ENCODE measurements at places on chromosomes 1 and 21.

GRCh38 chr21:17598437-17598836 lies 14.3 kb downstream of the BTG3 start:
- no peak for DNase-seq

GRCh38 chr1:223716302-223716862 lies 4.0 kb downstream of the CAPN2 start:
- peak; percentile 46 for DNase-seq

GRCh38 chr1:90580176-90580575 lies 136.9 kb downstream of the BARHL2 start:
- no peak for DNase-seq

GRCh38 chr1:230141021-230141648 lies 74.1 kb downstream of the GALNT2 start:
- DNase-seq = no peak

DNA sequence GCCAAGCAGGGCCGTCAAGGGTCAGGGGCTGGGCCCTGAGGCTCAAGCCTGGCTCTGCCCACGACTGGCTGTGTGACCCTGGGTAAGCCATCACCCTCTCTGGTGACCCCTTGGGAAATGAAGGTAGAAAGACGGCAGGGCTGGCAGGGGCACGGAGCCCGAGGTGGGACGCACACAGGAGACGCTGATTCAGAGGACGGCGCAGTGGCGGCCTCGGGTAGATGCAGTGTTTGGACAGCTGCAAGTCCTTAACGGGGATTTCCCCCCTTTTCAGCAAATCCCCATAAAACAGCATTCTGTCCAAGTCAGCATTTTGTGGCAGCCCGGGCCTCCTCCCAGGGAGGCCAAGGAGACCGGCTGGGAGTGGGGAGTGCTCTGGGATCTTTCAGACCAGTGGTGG lies 16.7 kb downstream of the COL8A2 start:
- DNase-seq = no peak

DNA sequence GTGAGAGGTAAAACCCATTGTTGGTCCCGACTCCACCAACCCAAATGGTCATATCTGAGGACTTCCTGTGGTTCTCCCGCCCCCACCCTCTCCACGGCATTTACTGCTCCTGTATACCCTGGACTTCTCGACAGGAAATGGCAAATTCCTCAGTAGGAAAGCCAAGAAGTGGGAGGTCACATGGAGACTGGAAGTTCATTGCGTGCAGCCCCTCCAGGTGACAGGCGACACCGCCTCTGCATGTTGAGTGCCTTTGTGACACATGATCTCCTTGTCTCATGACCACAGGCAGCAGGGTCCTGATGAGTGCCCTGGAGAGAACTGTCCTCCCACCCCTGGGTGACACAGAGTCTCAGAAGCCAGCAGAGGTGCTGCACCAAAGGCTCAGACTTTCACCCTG lies 24.2 kb downstream of the ERG start:
- DNase-seq = no peak

GRCh38 chr1:92481971-92482664 lies 4.6 kb downstream of the GFI1 start:
- no peak for DNase-seq

GRCh38 chr1:214573386-214574318 lies 22.2 kb upstream of the PTPN14 start:
- DNase-seq = no peak

GRCh38 chr1:29706936-29707335 lies 470.6 kb downstream of the PTPRU start:
- DNase-seq = no peak

- no peak for DNase-seq
Observed at GRCh38 chr1:105419030-105419429, 1637.4 kb upstream of the PRMT6 start.

- no peak for DNase-seq
Observed at GRCh38 chr1:54931275-54931840, 44.4 kb upstream of the DHCR24 start.

DNA sequence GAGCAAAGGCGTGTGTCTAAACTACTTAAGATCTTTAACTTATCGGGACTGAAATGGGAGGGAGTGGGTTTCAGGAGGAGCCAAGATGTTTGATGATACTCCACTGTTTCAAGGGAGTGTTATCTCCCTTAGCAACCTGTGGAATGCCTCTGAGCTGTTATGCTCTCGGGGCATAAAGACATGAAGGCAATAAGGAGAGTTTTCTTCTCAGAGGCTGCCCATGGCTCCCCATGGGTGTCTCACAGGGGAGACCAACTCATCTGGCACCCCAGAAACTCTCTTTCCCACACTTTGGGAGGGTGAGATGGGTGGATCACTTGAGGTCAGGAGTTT lies 130.0 kb downstream of the LIPI start:
- no peak for DNase-seq

DNA sequence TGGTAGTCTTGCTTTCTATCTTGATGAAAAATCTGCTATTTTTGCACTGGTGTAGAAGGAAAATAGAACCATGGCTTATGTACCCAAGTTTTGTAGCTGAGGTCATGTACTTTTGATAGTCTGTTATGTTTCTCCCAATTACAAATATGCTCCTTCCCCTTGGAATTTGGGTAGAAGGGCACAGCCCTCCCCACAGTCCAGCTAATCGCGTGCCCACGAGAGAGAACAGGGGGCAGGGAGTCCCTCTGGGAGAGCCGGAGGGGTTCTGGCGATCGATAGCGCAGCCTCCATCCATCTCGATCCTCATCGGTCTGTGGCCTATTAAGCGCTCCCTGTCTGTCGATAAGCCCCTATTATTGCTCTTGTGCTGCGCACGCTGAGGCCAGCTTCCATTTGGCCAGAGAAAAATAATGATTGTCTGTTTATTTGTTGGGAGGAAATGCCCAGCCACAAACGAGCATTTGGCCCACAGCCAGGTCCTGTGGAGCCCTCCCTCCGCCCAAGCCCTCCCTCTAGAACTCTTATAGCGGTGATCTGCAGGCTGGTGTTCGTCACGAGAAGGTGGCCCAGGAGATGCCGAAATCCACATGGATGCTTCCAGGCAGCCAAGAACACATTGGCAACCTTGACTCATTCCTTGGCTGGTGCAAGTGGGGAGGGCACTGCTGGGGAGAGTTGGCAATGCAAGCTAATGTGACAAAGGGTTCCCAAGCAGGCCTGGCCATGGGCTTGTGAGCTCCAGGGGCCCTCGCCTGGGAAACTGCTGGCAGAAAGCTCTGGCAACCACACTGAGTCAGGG lies 134.7 kb upstream of the TNR start:
- no peak for DNase-seq

DNA sequence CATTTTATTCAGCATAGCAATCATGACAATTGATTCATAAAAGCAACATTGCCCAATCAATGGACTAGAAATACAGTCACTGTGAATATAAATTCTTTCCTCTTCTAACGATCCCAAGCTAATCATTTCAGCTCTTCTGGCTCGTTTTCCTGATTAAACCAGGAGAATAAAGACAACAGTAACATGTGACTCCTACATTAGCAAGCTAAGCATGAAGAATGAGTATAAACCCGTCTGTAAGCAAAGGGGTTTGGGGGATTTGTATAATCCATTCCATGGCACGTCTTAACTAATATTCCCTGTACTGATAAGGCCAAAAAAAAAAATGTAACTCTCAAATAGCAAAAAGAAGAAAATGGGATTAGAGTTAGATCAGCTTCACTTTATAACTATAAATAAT lies 21.6 kb downstream of the IRF2BP2 start:
- no peak for DNase-seq

DNA sequence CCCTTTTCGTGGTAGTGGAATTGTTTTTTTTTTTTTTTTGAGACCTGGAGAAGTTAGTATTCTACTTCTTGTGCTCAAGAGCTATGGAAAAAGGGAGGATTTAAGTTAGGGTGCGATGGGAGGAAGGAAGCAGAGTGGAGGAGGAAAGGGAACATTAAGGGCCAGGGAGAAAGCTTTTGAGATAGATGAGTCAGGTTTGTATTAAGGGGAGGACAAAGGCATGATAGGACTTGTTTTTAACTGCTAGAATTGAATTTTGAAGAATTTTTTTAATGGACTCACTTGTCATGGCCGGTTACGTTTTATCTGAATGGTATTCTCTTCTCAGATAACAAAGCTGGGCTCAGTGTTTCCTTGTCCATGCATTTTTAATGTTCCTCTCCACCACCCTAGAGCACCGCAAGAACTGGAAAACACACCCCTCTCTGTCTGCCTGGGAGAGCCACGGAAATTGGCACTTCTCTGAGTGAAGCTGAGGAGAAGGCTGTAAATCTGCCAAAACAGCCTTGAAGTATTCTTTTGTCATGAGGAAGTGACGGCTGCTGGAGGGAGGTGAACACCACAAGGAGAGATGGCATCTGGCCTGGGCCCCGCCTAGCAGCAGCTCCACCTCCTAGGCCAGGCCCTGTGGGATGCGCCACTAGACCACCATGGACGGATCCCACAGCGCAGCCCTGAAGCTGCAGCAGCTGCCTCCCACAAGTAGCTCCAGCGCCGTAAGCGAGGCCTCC lies 3.5 kb downstream of the NIPAL3 start:
- DNase-seq = no peak

DNA sequence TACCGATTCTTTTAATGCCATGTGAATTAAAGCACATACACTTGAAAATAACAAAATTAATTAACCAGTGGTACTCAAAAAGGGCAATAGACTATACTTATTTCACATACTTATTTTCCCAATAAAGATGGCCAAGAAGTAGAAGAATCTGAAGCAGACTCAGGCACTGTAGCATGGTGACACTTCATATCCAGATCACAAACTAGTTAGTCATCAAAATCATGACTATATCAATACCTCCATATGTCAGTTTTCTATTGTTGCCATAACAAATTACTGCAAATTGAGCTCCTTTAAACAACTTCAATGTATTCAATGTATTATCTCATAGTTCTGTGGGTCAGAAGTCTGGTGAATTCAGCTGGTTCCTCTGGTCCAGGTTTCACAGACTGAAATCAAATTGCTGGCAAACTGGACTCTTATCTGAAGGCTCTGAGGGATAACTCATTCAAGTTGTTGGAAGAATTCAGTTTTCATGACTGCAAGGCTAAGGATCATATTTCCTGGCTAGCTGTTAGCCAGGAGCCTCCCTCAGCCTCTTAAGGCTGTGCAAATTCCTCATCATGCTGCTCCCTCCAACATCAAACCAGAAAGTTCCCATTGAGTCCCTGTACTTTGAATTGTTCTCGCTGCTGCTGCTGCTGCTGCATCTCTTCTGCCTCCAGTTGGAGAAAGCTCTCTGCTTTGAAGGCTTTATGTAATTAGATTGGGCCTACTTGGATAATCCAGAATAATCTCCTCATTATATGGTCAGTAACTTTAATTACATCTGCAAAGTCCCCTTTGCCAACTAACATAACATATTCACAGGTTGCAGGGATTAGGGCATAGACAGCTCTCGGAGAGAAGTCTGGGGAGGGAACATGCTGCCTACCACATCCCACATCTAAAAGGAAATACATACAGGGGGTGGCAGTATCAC lies 91.5 kb downstream of the MRPL39 start:
- DNase-seq = no peak

DNA sequence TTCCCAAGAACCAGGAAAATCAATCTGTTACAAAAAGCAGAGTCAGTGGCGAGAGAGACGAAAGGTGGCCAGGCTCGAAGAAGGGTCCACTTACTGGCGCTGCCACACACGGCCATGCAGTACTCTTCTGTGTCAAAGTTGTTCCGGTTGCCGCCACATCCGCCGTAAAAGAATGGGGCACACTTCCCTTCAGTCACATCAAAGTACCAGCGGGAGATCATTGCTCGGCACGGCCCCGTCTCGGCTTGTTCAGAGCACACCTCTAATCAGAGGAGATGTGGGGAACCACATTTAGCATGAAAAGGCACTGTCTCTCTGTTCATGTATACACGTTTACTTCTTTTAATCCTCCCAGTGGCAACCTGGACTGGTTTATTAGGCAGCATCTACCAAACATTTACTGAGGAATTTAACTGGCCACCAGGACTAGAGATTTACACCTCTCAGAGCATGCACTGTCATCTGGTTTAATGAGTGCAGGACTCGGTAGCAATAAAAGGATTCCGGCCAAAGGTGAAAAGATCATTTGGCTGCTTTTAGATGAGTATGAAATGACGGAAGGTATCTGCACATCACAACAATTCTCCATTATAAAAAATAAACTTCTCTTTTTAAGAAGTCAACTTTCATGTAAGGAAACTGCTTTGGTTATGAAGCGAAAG lies 170.5 kb downstream of the APP start:
- DNase-seq = no peak

DNA sequence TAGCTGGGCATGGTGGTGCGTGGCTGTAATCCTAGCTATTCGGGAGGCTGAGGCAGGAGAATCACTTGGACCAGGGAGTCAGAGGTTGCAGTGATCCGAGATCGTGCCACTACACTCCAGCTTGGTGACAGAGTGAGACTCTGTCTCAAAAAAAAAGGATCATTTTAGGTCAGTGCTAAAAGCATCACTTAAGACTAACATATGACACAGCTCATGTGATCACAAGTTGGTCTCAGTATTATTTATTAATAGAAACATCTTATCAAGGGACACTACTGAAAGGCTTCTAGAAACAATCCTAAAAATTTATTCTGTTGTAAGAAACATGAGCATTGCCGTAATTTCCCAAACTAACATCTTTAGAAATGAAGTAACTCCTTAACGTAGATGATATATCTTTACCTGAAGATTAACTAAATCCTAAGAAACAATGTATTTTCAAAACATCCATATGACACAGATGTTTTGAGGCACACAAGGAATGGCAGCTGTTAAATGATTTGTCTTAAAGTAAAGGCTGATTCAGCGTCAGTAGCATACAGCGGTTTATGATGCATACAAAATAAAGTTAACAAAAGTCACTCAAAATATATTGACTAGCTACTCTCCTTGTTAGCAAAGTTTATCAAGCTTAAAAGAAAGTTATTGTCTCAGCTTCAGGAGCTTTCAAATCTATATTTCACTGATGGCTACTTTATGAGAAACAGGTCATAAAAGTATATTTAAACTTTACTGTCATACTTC lies 2.6 kb downstream of the NIBAN1 start:
- no peak for DNase-seq

- no peak for DNase-seq
Observed at GRCh38 chr1:88980870-88981269, 11.6 kb downstream of the KYAT3 start.

DNA sequence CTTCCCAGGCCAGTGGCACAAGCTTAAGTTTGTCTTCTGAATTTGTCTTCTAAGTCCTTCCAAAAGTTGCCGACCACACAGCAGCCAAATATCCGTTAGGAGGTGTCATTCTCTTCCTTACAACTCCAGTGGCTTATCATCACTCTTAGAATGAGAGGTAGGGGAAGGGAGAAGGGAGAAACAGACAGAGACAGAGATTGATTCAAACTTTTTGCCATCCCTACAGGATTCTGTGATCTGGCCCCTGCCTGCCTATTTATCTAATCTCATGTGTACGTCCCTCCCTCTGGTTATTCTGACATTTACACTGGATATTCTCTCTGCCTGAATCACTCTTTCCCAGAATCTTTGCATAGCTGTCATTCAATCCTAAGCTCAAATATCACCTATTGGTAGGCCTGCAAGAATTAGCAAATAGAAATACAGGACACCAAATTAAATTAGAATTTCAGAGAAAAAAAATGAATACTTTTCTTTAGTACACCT lies 488 bp upstream of the GNL2 start:
- no peak for DNase-seq

DNA sequence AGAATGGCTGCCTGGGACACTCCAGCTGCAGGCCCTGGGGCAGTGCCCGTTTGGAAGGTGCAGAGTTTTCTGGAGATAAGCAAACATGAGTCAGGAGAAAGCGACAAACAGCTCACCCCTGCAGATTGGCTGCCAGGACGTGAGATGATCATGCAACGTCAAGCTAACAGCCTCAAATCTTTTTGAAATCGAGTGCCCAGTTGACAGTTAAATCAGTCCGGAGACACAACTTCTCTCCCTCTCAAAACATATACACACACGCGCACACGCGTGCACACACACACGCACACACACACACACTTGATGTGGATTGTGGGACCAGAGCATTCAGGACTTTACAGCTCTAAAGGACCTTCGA lies 49.4 kb downstream of the TENT5C start:
- DNase-seq = no peak

All from stimulated activated CD4-positive, alpha-beta T cell treated with anti-CD3 and anti-CD28 coated beads, Interleukin-4, amount 100 ng/mL, for 4 hours (primary cell).